ENCODE measurements at places on chromosomes 7 and 10.

GRCh38 chr10:4331150-4331549, 494.9 kb upstream of the AKR1E2 start:
- DNase-seq: no peak

DNA sequence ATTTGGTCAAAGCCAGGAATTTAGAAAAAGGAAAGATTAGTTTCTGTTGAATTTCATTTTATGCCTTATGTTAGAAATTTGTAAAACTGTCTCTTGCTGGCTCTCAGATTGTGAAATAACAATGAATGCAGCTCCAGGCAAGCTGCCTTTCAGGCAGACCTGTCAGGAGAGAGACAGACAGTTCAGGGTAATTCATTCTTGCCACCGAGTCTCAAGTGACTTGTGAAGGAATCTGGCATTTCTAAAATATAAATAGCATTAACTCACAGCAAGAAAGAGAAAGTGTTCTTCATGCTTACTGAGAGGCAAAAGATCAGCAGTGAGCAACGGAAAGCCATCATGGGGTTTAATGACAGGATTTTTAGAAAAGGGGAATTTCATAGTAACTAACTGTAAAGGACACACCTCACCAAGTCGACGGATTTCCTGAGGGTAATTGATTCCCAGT, 442.3 kb upstream of the AKR1E2 start:
- no peak for DNase-seq

DNA sequence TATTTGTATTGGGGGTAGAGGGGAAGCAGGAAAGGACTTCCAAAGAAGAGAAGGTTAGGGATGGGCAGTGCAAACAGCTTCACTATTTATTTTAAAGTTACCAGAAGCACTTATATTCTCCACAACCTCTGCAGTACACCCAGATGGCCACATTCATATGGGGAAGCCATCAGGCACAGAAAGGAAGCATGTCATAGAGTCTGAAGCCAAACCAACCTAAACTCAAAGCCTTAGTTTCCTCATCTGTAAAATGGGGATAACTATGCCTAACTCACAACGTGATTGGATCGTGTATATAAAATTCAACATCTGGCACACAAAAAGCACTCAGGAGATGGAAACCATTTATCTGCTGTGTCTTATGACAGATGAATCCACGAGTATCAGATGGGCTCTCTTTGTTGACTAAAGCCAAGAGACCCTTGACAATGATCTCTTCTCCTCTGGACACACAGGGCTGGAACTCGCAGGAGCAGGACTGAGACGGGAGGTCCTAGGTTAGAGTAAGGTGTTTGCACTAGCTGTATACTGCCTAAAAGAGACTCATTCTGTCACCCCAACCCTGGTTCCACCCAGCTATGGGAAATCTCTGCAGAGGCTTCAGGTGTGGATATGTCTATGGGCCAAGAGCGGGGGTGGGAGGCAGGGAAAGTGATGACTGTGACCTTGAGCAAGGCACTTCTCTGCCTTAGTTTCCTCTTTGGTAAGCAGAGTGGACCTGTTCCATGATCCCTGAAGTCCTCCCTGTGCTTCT, 1.8 kb downstream of the KIAA1549 start:
- no peak for DNase-seq

DNA sequence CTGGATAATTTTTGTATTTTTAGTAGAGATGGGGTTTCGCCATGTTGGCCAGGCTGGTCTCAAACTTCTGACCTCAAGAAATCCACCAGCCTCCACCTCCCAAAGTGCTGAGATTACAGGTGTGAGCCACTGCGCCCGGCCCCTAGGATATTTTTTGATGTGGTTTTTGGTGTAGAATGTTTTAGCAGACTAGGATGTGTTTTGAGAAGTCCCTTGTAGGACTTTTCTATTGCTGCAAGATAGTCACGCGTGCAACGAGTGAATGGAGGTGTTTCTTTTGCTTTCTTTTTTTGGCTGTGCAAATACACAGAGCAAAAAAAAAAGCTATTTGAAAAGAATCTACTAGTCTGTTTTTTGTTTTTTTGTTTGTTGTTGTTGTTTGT, 29.8 kb upstream of the KLF6 start:
- no peak for DNase-seq

DNA sequence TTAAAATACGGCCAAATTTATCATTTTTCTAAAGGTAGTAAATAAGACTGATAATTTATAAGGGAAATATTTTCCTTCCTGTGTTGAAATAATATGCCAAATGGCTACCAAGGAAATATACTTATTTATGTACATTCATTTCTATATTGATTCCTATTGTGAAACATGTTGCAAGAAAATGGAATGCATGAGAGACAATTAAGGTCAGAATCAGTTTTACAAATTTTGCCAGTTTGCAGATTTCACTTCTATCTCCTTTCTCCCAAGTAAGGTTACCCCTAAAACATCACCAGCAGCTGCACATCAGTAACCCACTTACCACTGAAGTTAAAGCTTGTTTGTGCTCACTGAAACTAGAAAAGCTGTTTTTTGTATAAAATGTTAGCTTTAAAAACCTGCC, 19.2 kb upstream of the REEP3 start:
- no peak for DNase-seq

DNA sequence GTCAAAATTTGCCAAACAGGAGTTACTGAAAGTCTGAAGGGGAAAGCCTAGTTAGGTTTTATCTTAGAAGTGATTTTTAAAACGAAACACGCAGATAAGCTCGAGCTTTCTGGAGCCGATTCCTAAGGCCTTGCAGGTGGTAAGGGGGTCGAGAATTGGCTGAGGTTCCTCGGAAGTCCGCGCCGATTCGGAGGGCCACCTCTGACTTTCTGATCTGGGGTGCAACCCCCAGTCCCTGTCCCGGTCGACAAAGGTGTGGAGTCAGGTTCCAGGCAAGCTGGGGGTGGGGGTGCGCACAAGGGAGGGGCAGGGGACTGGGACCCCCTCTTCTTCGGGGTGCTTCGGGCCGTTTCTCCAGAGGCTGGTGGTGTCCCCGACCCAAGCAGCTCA, 701 bp upstream of the CUL1 start:
- no peak for DNase-seq

GRCh38 chr10:132404911-132405462, 8.0 kb downstream of the PWWP2B start:
- DNase-seq: no peak

DNA sequence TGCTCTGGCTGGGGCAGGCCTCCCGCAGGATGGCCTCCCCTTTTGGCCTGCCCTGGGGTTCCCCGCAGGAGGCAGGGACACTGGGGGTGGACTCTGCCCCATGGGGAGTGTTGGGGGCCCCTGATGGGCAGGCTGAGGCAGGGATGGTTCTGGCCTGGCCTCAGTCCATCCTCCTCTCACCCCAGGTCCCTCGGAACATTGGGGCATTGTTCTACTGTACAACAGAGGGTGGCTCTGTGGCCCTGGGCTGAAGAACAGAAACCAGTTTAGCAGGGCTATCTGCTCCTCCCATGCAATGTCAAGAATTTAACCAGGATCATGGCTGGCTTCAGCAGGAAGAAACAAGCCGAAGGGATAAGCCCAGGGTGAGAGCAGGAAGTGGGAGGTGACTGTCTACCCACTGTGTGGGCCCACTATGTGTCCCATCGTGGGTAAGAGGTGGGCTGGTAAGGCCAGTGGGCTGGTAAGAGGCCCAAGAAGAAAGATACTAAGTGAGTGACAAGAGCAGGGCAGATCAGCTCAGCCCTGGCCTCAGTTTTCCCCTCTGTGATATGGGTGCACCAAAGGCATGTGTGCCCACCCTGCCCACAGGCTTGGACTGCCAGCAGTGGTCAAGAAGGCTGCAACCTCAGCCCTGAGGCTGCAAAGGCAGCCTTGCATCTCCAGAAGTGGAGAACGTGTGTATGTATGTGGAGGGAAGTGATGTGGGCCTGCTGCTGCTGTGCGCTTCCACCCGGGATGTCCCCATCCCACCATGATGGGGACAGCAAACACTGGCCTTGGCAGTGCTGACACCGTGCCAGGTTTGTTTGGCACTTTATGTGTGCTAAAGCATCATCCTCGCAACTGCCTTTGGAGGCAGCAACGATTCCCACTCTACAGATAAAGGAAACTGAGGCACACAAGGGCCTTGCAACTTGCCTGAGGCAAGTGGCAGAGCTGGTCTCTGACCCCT, 138.9 kb downstream of the SH3PXD2A start:
- no peak for DNase-seq

DNA sequence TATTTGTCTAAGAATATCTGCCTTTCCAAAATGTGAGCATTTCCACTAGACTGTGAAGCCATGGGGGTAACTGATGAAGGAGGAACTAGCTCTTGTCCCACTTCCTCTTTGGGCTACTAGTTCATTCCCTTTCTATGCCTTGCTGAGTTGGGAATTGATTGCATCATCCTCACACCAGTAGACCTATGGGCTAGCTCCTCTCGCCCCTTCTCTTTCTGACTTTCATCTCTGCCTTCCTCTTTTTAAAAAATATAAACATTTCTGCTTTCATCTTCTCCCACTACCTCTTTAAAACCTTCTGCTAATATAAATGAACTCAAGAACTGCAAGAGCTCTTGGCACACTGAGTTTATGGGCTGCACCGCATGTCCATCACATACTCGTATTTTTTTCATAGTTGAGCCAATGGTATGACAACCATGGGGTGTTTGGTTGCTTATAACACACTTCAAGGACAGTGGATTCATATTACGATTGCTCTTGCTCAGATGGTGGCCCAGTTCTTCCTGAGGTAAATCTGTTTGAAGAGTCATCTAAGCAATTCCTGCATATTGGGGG, 182.0 kb downstream of the REEP3 start:
- DNase-seq: peak; percentile 36

DNA sequence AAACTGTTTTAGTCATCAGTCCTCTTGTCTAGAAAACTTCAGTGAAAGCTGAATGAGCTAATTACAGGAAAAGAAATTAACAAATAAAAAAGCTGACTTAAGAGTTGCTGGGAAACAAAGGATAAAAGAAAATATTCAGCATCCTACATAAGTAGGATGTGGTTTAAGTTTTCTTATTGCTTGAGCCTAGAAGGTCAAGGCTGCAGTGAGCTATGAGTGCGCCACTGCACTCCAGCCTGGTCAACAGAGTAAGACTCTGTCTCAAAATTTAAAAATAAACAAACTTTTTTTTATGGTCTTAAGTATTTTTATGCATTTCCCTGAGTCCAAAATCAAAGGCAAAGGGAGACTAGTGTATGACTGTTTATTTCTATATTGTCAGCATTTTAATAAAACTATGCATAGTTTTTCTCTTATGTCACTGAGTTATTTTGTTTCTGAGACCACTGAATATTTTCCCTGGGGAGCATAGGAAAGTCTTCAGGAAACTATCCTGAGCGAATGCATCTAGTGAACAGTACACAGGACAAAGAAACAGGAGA, 40.0 kb upstream of the LRRN3 start:
- no peak for DNase-seq

GRCh38 chr10:42753126-42753506, 29.5 kb upstream of the BMS1 start:
- DNase-seq: peak; percentile 21

GRCh38 chr7:134051020-134051419, 76.1 kb upstream of the LRGUK start:
- DNase-seq: no peak

DNA sequence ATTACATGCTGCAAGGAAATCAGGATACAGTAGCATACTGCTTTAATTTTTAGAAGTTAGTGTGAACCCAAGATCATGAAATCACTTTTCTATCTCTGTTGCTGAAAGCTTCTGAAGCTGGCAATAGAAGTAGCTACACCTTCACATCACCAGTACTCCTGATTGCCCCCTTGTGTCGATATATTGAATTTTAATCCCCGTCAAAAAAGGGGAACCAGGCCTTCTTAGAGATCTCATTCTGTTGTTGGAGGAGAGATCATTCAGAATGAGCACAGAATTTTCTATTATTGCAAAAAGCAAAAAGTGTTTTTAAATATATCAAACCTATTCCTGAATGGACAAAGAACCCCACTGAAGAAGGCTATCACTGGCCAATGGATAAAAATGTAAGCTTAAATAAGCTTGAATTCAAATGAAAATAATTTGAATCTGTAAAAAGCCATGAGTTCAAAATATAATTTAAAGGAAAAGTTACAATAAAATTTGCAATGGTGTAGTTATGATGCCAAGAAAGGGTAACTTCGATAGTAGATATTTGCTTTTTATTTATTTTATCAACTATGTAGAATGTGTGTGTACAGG, 39.7 kb upstream of the TEX47 start:
- DNase-seq: peak; percentile 78

- DNase-seq: no peak
These were observed 298.0 kb upstream of the TMEM229A start for GRCh38 chr7:124330731-124331407.

- DNase-seq: no peak
These were observed 24.9 kb upstream of the KNDC1 start for GRCh38 chr10:133135116-133135465.

DNA sequence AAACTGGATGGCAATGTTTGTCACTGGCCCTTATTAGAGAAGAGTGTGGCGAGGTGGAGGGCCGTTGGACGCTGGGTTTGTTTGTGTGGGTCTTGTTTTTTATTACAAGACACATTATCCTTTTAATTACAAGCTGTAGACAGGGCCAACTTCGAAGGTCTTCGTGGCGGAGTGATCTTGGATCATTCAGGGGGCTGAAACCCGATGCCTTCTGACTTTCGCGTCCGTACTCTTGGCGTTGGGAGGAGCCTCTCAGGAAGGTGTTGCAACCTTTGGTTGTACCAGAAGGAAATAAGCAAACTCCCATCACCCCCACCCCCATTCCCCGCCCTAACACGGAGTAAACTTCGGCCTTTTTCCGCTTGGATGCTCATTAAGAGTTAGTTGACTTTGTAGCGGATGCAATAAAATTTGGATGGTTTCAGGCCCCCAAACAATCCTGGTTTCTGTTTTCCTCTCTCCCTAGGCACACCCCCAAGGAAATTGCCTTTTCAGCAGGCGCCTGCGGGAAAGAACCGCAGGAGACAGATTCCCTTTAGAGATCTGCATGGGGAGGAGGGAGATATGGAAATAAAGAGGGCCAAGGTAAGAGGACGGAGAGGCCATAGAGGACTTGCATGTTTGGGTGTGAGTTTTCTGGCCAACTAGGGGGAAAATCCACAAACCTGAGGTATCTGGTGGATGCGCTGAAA, 294.5 kb upstream of the NFE2L3 start:
- DNase-seq: no peak

GRCh38 chr7:103571586-103571985, 125.6 kb upstream of the SLC26A5 start:
- DNase-seq: no peak

DNA sequence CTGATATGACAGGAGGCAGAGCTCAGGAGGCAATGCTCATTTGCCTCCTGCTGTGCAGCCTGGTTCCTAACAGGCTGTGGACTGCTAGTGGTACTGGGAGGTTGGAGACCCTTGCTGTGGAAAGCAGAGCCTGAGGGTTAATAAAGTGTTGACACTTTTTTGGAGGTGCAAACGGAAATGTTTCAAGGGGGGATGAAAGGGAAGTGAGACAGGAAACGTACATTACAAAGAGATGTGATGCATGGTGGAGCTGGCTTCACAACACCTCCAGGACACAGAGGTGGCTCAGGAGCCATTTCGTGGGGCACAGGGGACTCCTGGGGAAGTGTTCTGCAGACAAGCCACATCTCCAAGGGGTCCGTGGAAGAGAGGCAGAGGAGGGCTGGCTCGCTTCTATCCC, 137.6 kb upstream of the SVIL start:
- no peak for DNase-seq

GRCh38 chr10:24118246-24118645, 90.7 kb upstream of the KIAA1217 start:
- DNase-seq: no peak

All from hematopoietic multipotent progenitor cell (in vitro differentiated cells).